ENCODE measurements at places on chromosomes 2 and 18. TPM values are rescaled to one million over a fixed set of nuclear protein-coding genes. Genes with fewer than 3 reads are reported as not detected.

MAP4K3 gene
- 30.2 TPM for total RNA-seq

KCNK3 gene
- total RNA-seq, result not detected

GRCh38 chr2:99380376-99381010 is 43.3 kb downstream of the EIF5B start:
- no peak overlapping the region for H3K4me3 ChIP-seq
- peaks cover 82% of the 10 kb centered on the region for H3K36me3 ChIP-seq
- no peak for DNase-seq
- no peaks in the 10 kb centered on the region for H3K4me1 ChIP-seq
- H3K27me3 ChIP-seq, result no peaks in the 10 kb centered on the region

DNA sequence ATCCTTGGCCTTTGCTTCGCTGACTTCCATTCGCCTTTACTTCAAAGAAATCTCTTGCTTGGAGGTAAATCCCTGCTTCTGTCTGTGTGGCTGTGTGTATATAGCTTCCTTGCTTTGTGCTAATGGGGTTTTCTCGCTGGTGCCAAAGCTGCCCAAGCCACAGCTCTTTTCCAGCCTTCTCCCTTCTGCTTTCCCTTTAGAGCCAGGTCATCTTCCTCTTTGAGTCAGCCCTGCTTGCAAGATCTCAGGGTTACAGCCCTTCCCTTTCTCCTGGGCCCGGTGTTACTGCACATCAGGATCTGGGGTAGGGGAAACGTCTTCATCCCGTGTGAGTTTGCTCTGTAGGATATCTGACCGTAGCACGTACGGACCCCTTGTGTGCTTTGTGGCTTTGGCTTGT is 19.1 kb downstream of the EIF4E2 start:
- H3K4me3 ChIP-seq, result no peak overlapping the region
- DNase-seq, result no peak
- H3K36me3 ChIP-seq, result peaks cover 68% of the 10 kb centered on the region
- H3K27ac ChIP-seq, result no peak overlapping the region
- H3K27me3 ChIP-seq, result no peaks in the 10 kb centered on the region

DNA sequence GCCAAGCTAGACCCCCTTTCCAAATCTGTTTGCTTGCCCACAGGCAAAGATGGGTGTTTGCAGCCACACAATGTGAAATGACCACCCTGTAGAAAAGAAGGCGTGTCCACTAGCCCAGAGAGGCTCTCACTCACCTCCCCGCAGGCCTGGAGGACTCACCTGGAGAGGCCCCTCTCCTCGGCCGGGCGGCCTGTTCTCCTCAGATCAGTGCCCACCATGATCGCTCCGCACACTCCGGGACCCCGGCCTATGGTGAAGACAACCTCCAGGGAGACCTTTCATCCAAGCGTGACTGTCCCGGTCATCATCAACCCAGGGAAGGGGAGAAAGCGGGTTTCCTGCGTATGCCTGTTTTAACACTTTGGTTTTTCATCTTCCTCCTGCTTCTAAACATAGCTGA is 328.7 kb upstream of the SALL3 start:
- no peak overlapping the region for H3K4me3 ChIP-seq
- no peaks in the 10 kb centered on the region for H3K4me1 ChIP-seq
- H3K27ac ChIP-seq, result no peak overlapping the region
- H3K27me3 ChIP-seq, result no peaks in the 10 kb centered on the region

DNA sequence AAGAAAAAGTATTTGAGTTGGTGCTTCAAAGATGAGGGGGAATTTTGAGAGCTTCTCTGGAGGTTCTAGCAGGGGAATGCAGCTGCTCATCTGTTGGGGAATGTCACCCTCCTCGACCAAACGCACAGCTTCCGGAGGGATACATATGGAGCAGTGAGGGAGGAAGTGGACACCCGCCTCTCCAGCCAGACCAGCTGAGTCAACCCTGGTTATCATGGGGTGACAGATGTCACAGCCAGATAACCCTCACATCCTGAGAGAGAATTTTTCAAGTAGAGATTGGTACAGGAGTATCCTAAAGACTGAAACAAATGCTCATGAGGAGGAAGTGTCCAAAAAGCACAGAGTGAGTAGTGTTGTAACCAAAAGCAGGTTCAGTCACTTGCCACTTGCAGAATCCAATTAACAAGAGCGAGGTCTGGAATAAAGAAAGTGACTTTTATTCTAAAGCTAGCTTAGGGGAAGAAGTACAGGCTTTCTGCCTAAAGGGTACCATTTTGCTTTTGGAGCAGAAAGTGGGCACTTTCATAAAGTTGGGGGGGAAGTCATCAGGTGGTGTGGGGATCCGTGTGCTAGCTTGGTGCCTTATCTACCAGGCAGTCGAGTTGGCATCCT is 395.2 kb downstream of the RAD51AP2 start:
- H3K36me3 ChIP-seq, result no peaks in the 10 kb centered on the region
- peaks cover 17% of the 10 kb centered on the region for H3K27me3 ChIP-seq
- DNase-seq, result no peak
- no peak overlapping the region for H3K4me3 ChIP-seq

- H3K27me3 ChIP-seq, result no peaks in the 10 kb centered on the region
- no peak overlapping the region for H3K4me3 ChIP-seq
These were observed 34.3 kb downstream of the LDLRAD4 start for GRCh38 chr18:13252686-13253410.

- DNase-seq, result peak; percentile 14
- H3K4me1 ChIP-seq, result peaks cover 6% of the 10 kb centered on the region
These were observed 128.0 kb downstream of the EPHA4 start for GRCh38 chr2:221444106-221444505.
